NCI-H510A treated with DMSO at 0.1 percent for 48 hours (cell line): ENCODE measurements at places on chromosomes 16 and 17.

GRCh38 chr17:66702106-66702936, 132.6 kb upstream of the CACNG5 start:
- peak; percentile 16 for DNase-seq

- peak; percentile 71 for DNase-seq
Measured at GRCh38 chr16:30813821-30814189, 26.8 kb upstream of the ZNF629 start.

GRCh38 chr16:68367030-68367429, 56.2 kb downstream of the PRMT7 start:
- DNase-seq: no peak

DNA sequence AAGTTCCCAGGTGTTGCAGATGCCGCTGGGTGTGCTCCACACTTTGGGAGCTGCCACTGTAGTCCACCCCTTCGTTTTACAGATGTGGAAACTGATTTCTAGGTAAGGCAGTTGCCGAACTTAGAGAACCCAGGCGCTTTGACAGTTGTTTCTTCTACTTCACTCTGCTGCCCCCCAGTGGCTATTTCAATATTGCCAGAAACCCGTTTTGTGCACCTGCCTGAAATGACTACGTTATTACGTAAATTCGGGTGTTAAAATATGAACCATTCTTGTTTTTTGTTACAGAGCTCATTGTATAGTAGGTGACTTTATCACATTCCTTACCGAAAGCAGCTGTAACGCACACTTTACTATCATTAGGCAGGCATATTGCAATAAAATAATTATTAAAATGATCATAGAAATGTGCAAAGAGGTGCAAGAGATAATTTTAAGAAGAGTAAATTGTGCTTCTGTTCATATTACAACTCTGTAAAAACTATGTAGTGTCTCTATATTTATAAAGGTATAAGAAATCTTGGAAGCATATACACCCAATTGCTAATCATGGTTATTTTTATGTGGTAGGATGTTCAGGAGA, 44.9 kb downstream of the OTOA start:
- DNase-seq: peak; percentile 84

GRCh38 chr16:23836404-23837311, 875 bp downstream of the PRKCB start:
- no peak for DNase-seq

DNA sequence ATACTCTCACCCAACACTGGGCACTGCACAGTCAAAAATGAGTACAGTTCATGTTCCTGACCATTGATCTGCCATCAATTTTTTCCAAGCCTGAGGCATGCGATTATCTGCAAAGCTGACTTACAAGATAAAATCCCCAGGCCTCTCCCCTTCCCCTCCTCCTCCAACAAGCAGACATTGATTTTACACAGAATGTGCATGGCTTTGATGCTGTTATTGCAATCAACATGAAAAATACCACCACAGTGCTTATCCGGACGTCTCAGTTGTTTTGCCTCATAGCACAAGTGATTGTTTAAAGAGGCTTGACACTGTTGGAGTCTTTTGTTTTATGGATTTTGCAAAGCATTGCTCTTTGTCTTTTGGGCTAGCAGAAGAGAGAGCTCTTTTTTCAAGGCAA, 163.8 kb downstream of the TOX3 start:
- no peak for DNase-seq

DNA sequence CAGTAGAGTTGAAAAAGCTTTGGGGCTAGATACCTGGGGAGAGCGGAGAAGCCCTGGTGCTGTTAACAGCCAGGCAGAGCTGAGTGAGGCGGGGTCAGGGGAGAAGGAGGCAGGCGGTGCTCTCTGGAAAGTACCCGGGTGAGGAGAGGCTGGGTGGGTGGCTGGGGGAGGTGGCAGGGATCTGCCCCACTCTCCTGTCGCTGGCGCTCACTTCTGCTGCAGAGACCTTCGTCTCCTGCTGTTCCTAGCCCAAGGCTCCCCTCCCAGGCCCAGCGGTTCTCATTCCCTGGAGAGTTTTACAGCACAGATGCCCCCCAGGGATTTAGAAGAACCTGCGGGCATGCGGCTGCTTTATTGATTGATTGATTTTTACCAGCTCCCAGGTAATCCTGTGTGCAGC, 302.8 kb downstream of the IRF8 start:
- DNase-seq: no peak

- DNase-seq: no peak
Measured at GRCh38 chr16:86459266-86459665, 51.1 kb upstream of the FOXF1 start.

DNA sequence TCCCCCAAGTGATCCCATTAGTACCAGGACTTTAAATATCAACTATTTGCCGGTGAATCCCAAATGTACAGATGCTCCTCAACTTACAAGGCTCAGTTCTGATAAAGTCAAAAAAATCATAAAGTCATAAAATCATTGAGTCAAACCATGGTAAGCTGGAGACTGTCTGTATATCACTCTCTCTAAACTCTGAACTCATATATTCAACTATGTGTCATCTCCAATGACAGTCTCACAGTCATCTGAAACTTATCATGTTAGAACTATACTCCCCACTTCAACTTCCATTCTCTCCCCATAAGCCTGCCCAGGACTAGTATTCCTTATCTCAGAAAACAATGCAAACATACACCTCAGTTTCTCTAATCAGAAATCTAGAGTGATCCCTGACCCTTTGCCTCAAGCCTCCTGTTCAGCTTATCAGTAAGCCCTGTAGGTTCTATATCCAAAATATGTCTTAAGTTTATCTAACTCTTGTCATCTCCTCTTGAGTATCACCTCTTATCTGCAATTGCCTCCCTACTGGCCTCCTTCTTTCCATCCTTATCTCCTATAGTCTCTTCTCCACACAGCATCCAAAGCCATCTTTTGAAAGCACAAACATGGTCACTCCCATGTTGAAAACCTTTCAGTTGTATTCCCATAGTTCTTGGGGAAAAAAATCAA, 55.0 kb downstream of the SSH2 start:
- no peak for DNase-seq
